Inflammatory macrophage treated with lipopolysaccharide for 1 hour (primary cell): ENCODE measurements at places on chromosomes 7 and 10.

DNA sequence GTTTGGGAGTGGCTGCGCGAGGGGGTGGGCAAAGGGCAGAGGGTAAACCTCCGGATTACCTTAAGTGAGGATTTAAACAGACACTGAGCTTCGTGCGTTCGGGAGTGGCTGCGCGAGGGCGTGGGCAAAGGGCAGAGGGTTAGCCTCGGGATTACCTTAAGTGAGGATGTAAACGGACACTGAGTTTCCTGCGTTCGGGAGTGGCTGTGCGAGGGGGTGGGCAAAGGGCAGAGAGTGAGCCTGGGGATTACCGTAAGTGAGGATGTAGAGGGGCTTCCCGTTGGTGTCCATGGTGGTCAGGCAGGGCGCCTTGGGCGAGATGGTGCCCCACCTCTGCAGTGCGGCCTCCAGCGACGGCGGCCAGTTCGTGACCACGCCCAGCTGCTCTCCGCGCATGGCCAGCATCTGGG, 275.8 kb downstream of the DIP2C start:
- DNase-seq: no peak

DNA sequence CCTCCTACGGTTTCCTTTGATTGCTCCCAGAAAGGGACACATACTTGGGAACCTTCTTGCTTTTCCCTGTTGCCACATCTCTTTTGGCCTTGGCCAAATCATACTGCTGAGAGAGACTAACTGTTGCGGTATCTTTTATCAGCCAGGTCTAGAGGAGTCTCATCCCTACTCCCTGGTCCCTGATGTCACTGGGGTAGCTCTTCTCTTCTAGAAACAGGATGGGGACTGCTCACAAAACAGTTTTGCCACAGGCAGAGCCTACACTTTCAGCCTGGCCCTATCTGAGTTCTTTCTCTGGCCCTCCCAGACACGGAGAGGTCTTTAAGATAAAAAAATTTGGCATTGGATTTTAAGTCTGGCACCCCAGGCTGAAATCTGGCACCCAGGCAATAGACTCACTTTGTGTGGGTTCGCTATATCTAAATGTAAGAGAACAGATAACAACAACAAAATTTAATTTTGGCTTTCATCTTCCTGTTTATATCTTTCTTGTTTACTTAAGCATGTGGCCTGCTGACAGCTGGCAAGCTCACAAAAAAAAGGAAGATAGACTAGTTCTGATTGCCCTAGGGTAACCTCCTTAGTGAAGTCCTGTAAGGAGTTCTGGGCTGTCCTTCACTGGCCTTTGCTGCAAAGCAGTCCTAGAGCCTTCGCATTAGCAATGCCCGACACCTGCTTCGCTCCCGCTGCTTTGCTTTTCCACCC, 228.3 kb upstream of the NPVF start:
- DNase-seq: no peak

- no peak for DNase-seq
Measured at GRCh38 chr7:101271021-101271420, 26.1 kb upstream of the FIS1 start.

- peak; percentile 50 for DNase-seq
Measured at GRCh38 chr10:78549140-78549935, 515.7 kb downstream of the RPS24 start.

DNA sequence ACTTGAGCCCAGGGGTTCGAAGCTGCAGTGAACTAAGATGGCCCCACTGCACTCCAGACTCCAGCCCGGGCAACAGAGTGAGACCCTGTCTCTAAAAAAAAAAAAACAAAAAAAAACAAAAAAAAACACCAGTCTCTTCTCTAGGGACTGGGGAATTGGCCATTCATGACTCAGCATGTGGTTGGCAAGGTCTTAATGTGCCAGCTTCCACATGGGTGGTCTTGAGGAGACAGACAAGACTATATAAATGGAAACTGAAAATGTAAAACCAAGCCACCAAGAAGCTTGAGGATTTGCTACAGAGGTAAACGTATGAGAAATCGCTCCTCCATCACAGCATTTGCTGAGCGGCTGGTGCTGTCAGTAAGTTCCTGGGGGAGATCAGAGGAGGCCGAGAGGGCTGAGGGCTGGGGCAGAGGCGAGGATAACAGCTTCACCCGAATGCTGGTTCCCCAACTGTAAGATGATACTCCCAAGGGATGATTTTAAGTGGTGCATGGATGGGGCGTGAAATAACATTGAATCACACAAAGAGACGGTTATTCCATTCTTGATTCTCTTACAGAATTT, 128.7 kb downstream of the C10orf105 start:
- no peak for DNase-seq

DNA sequence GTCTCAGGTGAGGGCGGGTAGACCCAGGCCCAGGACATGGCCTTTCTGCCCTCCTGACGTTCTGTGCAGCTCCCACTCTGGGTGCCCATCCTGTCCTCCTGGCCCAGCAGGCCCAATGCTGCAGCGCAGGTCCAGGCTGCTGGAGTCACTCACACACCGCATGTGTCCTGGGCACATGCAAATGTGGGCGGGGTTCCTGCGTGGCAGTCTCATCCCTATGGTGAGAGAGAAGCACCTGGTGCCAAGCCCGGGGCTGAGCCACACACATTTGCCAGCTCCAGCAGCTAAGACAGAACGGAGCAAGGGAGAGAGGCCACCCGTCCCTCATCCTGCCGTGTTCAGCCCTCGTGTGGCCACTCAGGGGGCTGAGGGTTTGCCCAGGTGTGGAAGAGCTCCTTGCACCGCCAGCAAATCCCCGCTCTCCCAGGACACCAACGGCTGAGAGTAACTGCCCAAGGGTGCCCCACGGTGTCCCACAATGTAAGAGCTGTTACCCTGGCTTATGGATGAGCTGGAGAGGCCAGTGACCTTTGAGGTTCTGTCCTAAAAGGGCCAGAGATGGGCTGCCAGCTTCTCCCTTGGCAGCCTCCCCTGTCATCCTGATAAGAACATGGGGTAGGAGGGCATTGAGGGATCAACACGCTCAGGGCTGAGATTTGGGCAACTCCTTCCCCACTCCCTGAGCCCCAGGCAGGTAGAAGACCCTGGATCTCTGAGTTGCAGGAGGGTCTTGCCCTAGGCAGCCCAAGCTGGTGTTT, 4.4 kb downstream of the FUOM start:
- no peak for DNase-seq

DNA sequence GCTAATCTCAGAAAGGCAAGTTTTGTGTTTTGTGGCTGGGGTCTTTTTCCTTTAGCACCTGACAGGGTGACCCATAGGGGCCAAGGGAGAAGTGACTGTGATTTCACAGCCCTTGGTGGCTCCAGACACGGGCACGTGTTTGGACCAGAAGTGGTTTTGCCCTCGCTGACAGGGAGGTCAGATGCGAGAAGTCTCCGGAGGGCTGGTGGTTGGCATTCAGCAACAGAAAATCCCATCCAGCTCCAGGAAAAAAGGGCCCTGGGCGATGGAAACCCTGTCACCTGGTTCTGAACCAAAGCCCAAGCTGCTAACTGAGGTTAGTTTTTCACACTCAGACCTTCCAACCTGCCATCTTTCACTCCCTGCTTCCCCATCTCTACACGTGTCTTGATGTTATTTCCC, 272.9 kb downstream of the TRIL start:
- DNase-seq: peak; percentile 20

DNA sequence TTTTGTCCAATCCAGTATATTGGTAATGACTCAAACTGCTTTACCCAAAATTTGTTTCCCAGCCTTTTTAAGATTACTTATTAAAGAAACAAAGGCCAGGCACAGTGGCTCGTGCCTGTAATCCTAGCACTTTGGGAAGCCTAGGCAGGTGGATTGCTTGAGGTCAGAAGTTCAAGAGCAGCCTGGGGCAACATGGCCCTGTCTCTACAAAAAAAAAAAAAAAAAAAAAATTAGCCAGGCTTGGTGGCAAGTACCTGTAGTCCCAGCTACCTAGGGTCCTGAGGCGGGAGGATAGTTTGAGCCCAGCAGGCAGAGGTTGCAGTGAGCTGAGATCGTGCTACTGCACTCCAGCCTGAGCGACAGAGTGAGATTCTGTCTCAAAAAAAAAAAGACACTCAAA, 7.0 kb upstream of the ARHGAP12 start:
- DNase-seq: no peak

- DNase-seq: no peak
Measured at GRCh38 chr10:16609211-16609610, 87.5 kb upstream of the C1QL3 start.

DNA sequence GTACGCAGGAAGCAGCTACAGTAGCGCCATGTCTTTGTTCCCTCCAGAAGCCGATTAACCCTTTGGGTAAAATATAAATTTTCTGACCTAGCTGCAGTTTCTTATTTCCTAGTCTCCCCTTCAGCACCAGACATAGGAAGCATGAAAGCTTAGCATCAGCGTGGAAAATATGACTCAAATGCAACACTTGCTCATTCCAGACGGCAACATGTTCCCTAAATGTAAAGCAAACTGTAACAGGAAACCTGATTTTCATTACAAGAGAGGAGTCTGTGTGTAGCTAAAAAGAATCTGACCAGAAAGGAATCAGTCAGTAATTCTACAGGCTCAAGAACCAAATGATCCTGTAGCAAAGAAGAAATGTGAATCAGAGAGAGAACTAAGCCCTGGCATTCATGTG, 219.2 kb downstream of the C7orf25 start:
- no peak for DNase-seq

- no peak for DNase-seq
Measured at GRCh38 chr7:110759069-110759468, 331.9 kb upstream of the LRRN3 start.

GRCh38 chr7:73470208-73470607, 36.6 kb downstream of the FZD9 start:
- DNase-seq: no peak

- DNase-seq: no peak
Measured at GRCh38 chr10:97393034-97393573, 8.0 kb downstream of the RRP12 start.

GRCh38 chr10:10007957-10008356, 1009.7 kb upstream of the CELF2 start:
- no peak for DNase-seq

GRCh38 chr10:112239347-112239746, 43.9 kb upstream of the TECTB start:
- DNase-seq: no peak

- peak; percentile 29 for DNase-seq
Measured at GRCh38 chr10:87656431-87657072, 3.1 kb upstream of the PAPSS2 start.

DNA sequence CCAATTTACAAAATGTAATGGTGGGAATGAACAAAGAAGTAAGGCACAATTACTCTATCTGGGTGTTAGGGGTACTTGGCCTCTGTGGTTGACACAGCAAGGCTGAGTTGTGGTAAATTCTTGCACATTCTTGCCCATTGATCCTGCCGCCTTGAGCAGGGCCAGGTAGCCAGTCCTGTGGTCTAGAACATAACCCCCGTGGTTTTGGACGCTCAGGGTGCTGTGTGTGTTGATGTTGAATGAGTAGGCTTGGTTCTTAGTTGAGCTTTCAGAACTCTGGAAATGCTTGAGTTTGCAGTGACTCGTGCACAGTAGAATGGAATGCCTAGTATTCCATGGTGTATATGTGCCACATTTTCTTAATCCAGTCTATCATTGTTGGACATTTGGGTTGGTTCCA, 42.3 kb upstream of the CDHR3 start:
- DNase-seq: no peak

DNA sequence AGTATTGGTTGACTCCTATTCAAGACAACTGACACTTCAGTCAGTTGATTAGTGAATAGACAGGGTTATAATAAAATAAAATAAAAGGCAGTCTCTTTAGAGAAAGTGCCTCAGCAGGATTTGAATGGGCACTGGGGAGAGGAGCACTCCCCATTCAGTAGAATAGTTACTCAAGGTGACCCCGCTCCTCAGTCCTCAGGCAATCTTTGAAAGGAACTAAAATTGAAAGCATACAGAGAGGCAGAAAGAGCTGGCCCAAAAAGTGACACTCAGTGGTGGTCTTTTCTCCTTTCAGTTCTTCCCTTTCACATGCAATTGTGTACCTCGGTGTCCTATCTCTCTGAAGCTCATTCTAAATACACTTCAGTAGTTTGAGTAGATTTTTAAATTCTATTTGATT, 47.4 kb upstream of the MACC1 start:
- DNase-seq: no peak

DNA sequence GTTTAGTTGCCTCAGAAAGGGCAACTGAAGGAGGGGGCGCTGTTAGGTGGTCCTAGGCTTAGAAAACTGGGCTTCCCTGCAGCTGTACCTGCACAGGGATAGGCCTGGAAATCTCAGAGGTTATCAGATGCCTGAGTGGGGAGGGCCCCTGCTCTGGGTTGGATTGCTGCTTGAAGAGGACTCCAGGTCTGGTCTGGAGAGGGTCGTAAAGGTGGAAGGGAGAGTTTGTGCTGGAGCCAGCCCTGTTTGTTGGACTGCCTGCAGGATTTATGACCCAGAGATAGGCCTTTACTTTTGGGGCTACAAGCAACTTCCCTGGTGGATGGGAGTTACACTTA, 765.9 kb downstream of the GRID1 start:
- no peak for DNase-seq

- DNase-seq: no peak
Measured at GRCh38 chr10:113435881-113436280, 117.0 kb upstream of the HABP2 start.

GRCh38 chr7:105512415-105512814, 9.7 kb downstream of the PUS7 start:
- no peak for DNase-seq

DNA sequence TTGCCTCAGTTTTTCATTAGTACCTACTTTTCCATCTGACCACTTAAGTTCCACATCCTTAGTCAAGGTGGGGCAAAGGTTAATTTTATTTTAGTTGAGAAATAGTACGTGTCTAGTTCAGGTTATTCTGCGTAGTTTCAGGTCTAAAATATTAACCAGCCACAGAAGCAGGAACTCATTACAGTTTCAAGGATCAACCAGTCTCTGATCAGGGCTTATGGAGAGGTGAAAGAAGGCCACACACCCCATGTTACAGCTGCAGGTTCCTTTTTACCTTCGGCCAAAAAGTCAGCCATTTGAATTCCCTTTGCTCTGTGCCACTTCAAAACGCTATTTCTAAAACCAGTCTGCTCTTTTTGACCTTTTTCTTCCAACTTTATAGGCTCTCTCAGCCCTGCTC, 134.2 kb downstream of the CTTNBP2 start:
- DNase-seq: no peak

DNA sequence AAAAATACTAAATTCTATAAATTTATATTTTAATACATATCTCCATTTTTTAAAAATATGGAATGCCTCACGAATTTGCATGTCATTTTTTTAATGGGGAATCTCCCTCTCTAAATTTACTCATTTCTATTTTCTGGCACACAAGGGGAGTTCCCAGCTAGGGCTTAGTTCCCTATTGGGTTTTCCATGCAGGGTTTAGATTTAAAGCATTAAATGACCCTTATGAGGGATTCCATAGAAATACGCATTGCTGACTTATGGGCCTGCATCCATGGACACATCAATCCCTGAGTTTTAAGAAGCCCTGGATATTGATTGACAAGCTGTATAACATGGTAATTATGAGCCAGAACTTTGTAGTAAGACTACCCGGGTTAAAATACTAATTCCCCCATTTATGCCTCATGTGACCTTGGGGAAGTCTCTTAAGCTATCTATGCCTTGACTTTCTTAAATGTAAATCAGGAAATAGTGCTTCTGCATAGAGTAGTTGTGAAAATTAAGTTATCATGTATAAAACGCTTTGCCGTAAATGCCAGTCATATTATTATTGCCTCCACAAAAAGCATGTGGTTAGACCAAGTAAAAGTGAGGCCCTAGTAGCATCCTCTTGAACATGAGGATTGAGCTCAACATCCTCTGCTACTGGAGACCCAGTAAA, 78.8 kb upstream of the ANKRD1 start:
- DNase-seq: peak; percentile 87
